Activated naive CD8-positive, alpha-beta T cell treated with anti-CD3 and anti-CD28 coated beads, Interleukin-2, amount 10 ng/mL, durations not matched to agents 7 days and 5 days (primary cell): ENCODE measurements at places on chromosomes 12 and 14. TPM values are rescaled to one million over a fixed set of nuclear protein-coding genes. Genes with fewer than 3 reads are reported as not detected.
A peak's percentile ranks its signal among the peaks of the same experiment; 100 is the strongest.

Gene IRAK3
- total RNA-seq = 0.43 TPM

DNA sequence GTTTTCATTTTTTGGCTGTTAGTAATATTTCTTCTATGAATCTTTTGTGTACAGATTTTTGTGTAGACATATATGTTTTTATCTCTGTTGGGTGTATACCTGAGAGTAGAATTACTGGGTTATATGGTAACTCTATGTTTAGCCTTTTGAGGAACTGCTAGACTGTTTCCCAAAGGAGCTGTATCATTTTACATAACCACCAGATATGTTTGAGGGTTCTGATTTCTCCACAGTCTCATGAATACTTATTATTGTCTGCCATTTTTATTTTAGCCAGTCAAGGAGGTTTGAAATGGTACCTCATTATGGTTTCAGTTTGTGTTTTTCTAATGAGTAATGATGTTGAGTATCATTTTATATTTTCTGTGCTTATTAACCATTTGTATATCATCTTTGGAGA is 1.9 kb downstream of the PCNX4 start:
- peaks cover 26% of the 10 kb centered on the region for H3K4me1 ChIP-seq
- DNase-seq = no peak
- peak overlapping the region; percentile 94 for H3K27ac ChIP-seq
- H3K27me3 ChIP-seq = no peaks in the 10 kb centered on the region

- H3K27me3 ChIP-seq = peaks cover 6% of the 10 kb centered on the region
- H3K27ac ChIP-seq = no peak overlapping the region
- no peak for DNase-seq
- peaks cover 25% of the 10 kb centered on the region for H3K4me1 ChIP-seq
- peaks cover 6% of the 10 kb centered on the region for H3K36me3 ChIP-seq
Measured at GRCh38 chr12:89370850-89371249, 18.5 kb upstream of the DUSP6 start.

DNA sequence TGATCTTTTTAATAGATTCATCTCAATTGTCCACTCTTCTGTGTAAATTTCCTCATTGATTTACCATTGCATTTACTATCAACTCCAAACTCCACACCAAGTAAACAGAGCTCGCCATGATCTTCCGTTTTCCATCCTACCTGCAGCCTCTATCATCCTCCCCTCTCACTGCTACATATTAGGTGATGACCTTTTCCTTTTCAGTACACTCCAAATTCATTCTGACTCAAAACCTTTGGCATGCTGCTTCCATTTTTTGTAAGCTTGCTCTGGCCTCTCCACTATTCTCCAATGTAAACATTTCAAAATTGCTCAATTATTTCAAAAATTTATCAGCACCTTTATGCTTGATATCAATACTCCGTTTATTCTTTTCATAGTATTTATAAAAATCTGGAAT is 40.2 kb upstream of the PZP start:
- H3K36me3 ChIP-seq = no peaks in the 10 kb centered on the region
- no peak overlapping the region for H3K4me3 ChIP-seq
- DNase-seq = no peak
- H3K27me3 ChIP-seq = peaks cover 18% of the 10 kb centered on the region

- no peak overlapping the region for H3K4me3 ChIP-seq
- no peaks in the 10 kb centered on the region for H3K4me1 ChIP-seq
- DNase-seq = no peak
- no peaks in the 10 kb centered on the region for H3K36me3 ChIP-seq
- peaks cover 14% of the 10 kb centered on the region for H3K27me3 ChIP-seq
- no peak overlapping the region for H3K27ac ChIP-seq
Measured at GRCh38 chr12:98446060-98446459, 69.3 kb upstream of the TMPO start.

GRCh38 chr12:120132054-120132836 is 15.7 kb upstream of the RAB35 start:
- H3K4me3 ChIP-seq = no peak overlapping the region
- H3K36me3 ChIP-seq = peaks cover 13% of the 10 kb centered on the region
- no peak for DNase-seq
- peaks cover under 1% of the 10 kb centered on the region for H3K4me1 ChIP-seq
- H3K27me3 ChIP-seq = no peaks in the 10 kb centered on the region

GRCh38 chr14:94536836-94537235 is 24.4 kb upstream of the SERPINA4 start:
- no peaks in the 10 kb centered on the region for H3K36me3 ChIP-seq
- H3K4me1 ChIP-seq = no peaks in the 10 kb centered on the region
- DNase-seq = no peak
- H3K4me3 ChIP-seq = no peak overlapping the region
- H3K27ac ChIP-seq = no peak overlapping the region
- no peaks in the 10 kb centered on the region for H3K27me3 ChIP-seq

GRCh38 chr14:32250681-32251080 is 47.6 kb upstream of the RNU6-8 start:
- H3K36me3 ChIP-seq = no peaks in the 10 kb centered on the region
- DNase-seq = no peak
- H3K4me3 ChIP-seq = no peak overlapping the region
- H3K4me1 ChIP-seq = no peaks in the 10 kb centered on the region
- H3K27me3 ChIP-seq = no peaks in the 10 kb centered on the region

DNA sequence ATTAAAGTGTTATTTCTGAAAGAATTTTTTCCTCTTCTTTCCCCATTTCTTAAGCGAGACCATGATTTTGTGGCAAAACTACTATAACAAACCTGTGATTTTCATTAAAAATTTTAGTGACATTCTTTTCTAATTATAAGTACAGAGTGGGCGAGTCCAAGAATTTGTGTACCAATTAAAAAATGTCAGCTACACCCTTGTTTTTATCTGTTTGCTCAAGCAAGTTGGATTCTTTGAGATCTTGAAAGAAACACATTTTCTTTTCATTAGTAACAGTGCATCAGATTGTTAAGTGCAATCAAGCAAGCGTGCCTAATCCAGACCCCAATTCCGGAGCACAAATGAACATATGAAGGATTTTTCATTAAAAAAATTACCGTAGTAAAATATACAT is 338.8 kb upstream of the DDHD1 start:
- H3K4me3 ChIP-seq = no peak overlapping the region
- no peak for DNase-seq
- no peak overlapping the region for H3K27ac ChIP-seq
- H3K4me1 ChIP-seq = no peaks in the 10 kb centered on the region

- H3K4me1 ChIP-seq = no peaks in the 10 kb centered on the region
- H3K27me3 ChIP-seq = peaks cover 11% of the 10 kb centered on the region
- H3K27ac ChIP-seq = no peak overlapping the region
- no peak for DNase-seq
Measured at GRCh38 chr12:118773956-118774723, 207.2 kb upstream of the SRRM4 start.

- H3K27me3 ChIP-seq = no peaks in the 10 kb centered on the region
- peaks cover 29% of the 10 kb centered on the region for H3K4me1 ChIP-seq
- H3K4me3 ChIP-seq = no peak overlapping the region
- no peak for DNase-seq
- peaks cover 1% of the 10 kb centered on the region for H3K36me3 ChIP-seq
Measured at GRCh38 chr12:96503976-96504375, 14.6 kb downstream of the CFAP54 start.

GRCh38 chr12:71057330-71057729 is 100.5 kb downstream of the TSPAN8 start:
- H3K4me3 ChIP-seq = no peak overlapping the region
- H3K4me1 ChIP-seq = no peaks in the 10 kb centered on the region
- no peak overlapping the region for H3K27ac ChIP-seq

DNA sequence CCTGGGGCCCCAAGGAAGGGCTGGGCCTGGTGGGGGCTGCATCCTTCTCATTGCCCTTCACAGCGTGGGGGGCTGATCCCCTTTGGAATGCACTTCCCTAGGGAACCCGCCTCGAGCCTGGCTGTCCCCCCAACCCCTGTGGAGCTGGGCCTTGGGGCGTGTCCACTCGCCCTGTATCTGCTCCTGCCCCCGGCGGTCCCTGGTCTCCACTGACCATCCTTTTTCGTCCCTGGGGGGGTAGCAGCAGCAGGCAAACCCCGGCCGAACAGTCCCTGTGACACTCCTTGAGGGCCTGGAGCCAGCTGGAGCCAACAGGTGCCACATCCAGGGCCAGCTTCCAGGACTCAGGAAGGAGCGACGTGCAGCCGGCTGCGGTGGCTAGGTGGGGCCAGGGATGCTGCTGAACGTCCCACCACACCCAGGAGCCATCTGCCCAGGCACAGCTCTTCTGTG is 9.4 kb upstream of the GPR132 start:
- DNase-seq = peak; percentile 35
- H3K4me3 ChIP-seq = no peak overlapping the region
- H3K36me3 ChIP-seq = no peaks in the 10 kb centered on the region
- H3K27ac ChIP-seq = no peak overlapping the region
- peaks cover 4% of the 10 kb centered on the region for H3K27me3 ChIP-seq

Gene KIF5A
- 1.4 TPM for total RNA-seq

Gene DDIT3
- total RNA-seq = 37.2 TPM

DNA sequence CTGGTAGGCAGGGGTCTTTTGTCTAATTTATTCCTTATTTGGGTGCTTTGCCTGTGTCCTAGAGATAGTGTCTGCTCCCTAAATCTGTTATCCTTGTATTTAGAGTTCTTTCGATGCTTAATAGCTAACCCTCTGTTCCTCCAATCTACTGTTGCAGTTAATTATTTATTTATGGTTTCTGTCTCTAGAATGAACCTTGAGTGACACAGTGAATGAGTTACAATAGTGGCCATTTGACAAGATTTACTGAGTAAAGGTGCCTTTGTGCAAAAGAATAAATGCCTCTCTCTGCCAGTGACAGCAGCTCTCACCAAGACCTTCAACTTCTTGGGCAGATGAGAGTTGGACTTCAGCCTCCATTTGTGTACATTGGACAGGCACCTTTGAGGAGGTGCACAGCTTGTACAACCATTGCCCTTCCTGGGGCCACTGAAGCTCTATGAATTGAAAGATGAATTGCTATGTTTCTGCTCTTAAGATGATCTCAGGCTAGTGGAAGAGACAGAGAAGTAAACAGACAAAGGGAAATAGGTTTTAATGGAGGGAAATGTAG is 165.9 kb downstream of the DERA start:
- no peak overlapping the region for H3K27ac ChIP-seq
- H3K27me3 ChIP-seq = peaks cover 3% of the 10 kb centered on the region
- no peaks in the 10 kb centered on the region for H3K4me1 ChIP-seq
- H3K36me3 ChIP-seq = no peaks in the 10 kb centered on the region
- DNase-seq = no peak

Gene PRB2
- total RNA-seq = not detected

DNA sequence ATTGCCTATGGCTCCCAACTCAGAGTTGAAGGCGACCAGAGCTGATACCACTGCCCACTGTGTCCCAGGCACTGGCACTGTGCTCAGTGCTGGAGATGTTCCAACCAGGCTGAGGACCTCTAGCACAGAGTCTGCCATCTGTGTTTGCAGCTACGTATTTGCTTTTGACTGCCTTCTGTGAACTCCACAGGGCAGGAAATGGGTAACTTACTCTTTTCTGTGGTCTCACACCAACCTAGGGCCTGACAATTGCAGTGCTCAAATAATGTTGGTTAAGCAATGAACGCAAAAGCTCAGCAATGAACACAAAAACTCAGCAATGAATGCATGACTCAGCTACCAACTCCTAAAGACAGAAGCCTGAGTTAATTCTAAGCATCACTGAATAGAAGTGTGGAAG is 202.8 kb downstream of the NUAK1 start:
- no peaks in the 10 kb centered on the region for H3K27me3 ChIP-seq
- DNase-seq = no peak
- H3K4me3 ChIP-seq = no peak overlapping the region
- no peaks in the 10 kb centered on the region for H3K36me3 ChIP-seq
- no peak overlapping the region for H3K27ac ChIP-seq

- H3K36me3 ChIP-seq = peaks cover 14% of the 10 kb centered on the region
- H3K27ac ChIP-seq = peak overlapping the region; percentile 15
Measured at GRCh38 chr12:91870872-91871707, 274.6 kb downstream of the BTG1 start.

Gene LMBR1L
- total RNA-seq = 111 TPM

GRCh38 chr12:61291647-61292046 is 968.6 kb upstream of the USP15 start:
- H3K27me3 ChIP-seq = no peaks in the 10 kb centered on the region
- H3K4me1 ChIP-seq = no peaks in the 10 kb centered on the region
- H3K27ac ChIP-seq = no peak overlapping the region
- no peak overlapping the region for H3K4me3 ChIP-seq
- H3K36me3 ChIP-seq = no peaks in the 10 kb centered on the region

- H3K27me3 ChIP-seq = peaks cover 10% of the 10 kb centered on the region
- H3K36me3 ChIP-seq = no peaks in the 10 kb centered on the region
- peaks cover 14% of the 10 kb centered on the region for H3K4me1 ChIP-seq
- DNase-seq = no peak
- H3K4me3 ChIP-seq = no peak overlapping the region
Measured at GRCh38 chr12:108861878-108862587, 4.7 kb upstream of the SSH1 start.

Gene LRRC10
- total RNA-seq = not detected

GRCh38 chr12:82964446-82964845 is 277.7 kb downstream of the TMTC2 start:
- DNase-seq = no peak
- no peaks in the 10 kb centered on the region for H3K36me3 ChIP-seq
- H3K4me1 ChIP-seq = no peaks in the 10 kb centered on the region

DNA sequence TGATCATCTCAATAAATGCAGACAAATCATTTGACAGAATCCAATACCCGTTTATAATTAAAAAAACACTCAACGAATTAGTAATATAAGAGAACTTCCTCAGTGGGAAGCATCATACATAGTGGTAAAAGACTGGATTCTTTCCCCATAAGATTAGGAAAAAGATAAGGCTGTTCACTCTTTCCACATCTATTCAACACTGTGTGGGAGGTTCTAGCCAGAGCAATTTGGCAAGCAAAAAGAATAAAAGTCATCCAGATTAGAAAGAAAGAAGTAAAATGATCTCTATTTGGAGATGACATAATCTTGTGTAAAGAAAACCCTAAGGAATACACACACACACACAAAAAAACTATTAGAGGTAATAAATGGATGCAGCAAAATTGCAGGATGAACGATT is 38.4 kb downstream of the YEATS4 start:
- H3K36me3 ChIP-seq = peaks cover 42% of the 10 kb centered on the region
- no peak overlapping the region for H3K4me3 ChIP-seq

Gene AKT1
- 178 TPM for total RNA-seq

GRCh38 chr14:100604121-100604501 is 16.9 kb upstream of the BEGAIN start:
- DNase-seq = no peak
- H3K27me3 ChIP-seq = peaks cover 20% of the 10 kb centered on the region
- no peak overlapping the region for H3K4me3 ChIP-seq
- H3K27ac ChIP-seq = no peak overlapping the region
- H3K4me1 ChIP-seq = no peaks in the 10 kb centered on the region
